Calu3 (cell line): ENCODE measurements at places on chromosomes 4 and X. TPM values are rescaled to one million over a fixed set of nuclear protein-coding genes. Genes with fewer than 3 reads are reported as not detected.

GRCh38 chr4:139129206-139129605 is 47.8 kb downstream of the ELF2 start:
- no peaks in the 10 kb centered on the region for H3K4me1 ChIP-seq
- peaks cover 5% of the 10 kb centered on the region for H3K36me3 ChIP-seq
- DNase-seq, result no peak
- H3K4me3 ChIP-seq, result no peak overlapping the region
- H3K27ac ChIP-seq, result no peak overlapping the region

GRCh38 chr4:104064646-104065577 is 345.1 kb upstream of the TACR3 start:
- H3K4me1 ChIP-seq, result no peaks in the 10 kb centered on the region
- H3K27ac ChIP-seq, result no peak overlapping the region
- no peak overlapping the region for H3K4me3 ChIP-seq
- DNase-seq, result peak; percentile 53

- DNase-seq, result no peak
- H3K27me3 ChIP-seq, result no peaks in the 10 kb centered on the region
- H3K4me1 ChIP-seq, result no peaks in the 10 kb centered on the region
Observed at GRCh38 chrX:134388161-134389109, 71.5 kb upstream of the HPRT1 start.

DNA sequence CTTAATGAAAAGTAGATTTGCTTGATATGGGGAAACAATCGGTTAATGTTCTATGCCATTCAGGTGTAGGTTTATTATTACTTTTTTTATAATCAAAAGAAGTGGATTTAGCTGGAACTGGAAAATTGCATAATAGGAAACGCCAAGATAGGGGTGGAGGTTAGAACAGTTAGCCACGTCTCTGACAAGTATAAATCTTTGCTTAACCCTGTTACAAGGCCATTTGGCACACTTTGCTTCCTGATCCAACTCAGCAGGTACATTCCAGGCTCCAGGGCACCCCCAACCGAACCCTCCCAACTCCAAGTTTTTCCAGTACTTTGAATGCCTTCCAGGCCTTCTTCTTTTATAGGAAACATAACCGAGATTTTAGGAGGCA is 50.6 kb upstream of the ACSL4 start:
- no peak overlapping the region for H3K27ac ChIP-seq
- no peaks in the 10 kb centered on the region for H3K4me1 ChIP-seq
- H3K4me3 ChIP-seq, result no peak overlapping the region
- H3K27me3 ChIP-seq, result no peaks in the 10 kb centered on the region
- DNase-seq, result no peak

GRCh38 chr4:36282503-36283030 is 1.2 kb downstream of the DTHD1 start:
- H3K4me1 ChIP-seq, result peaks cover 19% of the 10 kb centered on the region
- no peak overlapping the region for H3K4me3 ChIP-seq
- no peaks in the 10 kb centered on the region for H3K36me3 ChIP-seq

DNA sequence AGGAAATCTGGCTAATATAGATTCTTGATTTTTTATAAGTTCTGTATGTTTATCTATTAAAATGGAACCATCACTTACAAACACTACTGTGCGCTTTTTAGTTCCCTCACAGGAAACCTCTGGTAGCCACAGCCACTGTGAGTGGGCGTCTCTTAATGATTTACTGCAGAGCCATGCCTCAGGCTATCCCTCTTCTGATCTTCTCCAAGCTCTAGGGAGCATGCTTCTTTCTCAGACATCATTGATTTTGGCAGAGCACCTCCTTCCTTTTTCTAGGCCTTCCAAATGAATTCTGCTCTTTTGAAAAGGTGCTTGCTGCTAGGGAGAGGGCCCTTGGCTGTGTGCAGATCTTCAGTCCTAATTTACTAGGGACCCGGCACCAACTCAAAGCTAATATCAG is 61.1 kb upstream of the STS start:
- H3K27ac ChIP-seq, result no peak overlapping the region
- DNase-seq, result no peak
- no peak overlapping the region for H3K4me3 ChIP-seq
- H3K4me1 ChIP-seq, result peaks cover 38% of the 10 kb centered on the region
- peaks cover 8% of the 10 kb centered on the region for H3K36me3 ChIP-seq
- no peaks in the 10 kb centered on the region for H3K27me3 ChIP-seq

- no peak overlapping the region for H3K27ac ChIP-seq
- peaks cover 4% of the 10 kb centered on the region for H3K36me3 ChIP-seq
- no peaks in the 10 kb centered on the region for H3K27me3 ChIP-seq
- DNase-seq, result no peak
Observed at GRCh38 chr4:69124941-69125340, 28.7 kb downstream of the UGT2B7 start.

DNA sequence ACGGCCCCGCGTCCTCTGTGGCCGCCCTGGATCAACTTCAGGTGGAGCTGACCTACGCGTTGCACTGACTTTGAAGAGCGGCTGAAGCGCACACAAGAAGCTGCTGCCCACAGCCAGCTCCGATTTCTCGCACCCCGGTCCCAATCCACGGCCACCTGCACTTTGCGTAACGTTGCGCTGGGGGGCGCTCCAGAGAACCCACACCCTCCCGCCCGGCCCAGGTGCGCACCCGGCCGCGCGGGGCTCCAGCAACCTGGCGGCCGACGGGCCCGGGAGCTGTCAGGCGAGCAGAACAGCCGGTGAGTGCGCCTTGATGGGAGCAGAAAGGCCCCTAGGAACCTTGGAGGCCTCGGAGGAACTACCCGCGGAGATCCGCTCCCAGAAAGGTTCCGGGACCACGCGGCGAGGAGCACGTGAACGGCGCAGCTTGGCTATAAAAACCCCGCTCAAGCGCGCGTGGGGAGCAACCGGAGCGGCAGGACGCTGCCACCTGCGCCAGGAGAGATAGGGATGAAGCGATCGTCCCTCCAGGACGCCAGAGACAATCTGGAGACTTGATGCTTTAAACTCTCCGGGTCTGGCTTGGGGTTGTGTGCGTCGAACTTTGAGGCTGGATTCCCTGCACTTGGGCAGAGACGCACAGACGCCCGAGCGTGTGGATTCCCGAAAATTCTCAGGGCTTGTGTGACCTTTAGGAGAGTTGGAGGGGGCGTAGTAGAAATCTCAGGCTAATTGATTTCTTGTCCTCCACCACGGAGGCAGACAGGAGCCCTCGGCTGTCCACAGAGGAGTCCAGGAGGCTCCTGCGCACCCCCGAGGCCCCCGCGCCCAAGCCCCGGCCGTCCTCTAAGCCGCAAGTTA is 591 bp upstream of the NWD2 start:
- H3K4me1 ChIP-seq, result peaks cover 8% of the 10 kb centered on the region
- H3K27me3 ChIP-seq, result no peaks in the 10 kb centered on the region
- peak; percentile 51 for DNase-seq

- H3K36me3 ChIP-seq, result peaks cover 12% of the 10 kb centered on the region
- H3K4me1 ChIP-seq, result peaks cover 27% of the 10 kb centered on the region
- H3K27me3 ChIP-seq, result no peaks in the 10 kb centered on the region
Observed at GRCh38 chr4:173252024-173252935, 81.9 kb downstream of the HMGB2 start.

GRCh38 chrX:10112510-10112909 is 44.3 kb upstream of the CLCN4 start:
- H3K27me3 ChIP-seq, result no peaks in the 10 kb centered on the region
- H3K4me3 ChIP-seq, result no peak overlapping the region
- H3K36me3 ChIP-seq, result peaks cover 5% of the 10 kb centered on the region
- no peaks in the 10 kb centered on the region for H3K4me1 ChIP-seq
- no peak for DNase-seq
- no peak overlapping the region for H3K27ac ChIP-seq

DNA sequence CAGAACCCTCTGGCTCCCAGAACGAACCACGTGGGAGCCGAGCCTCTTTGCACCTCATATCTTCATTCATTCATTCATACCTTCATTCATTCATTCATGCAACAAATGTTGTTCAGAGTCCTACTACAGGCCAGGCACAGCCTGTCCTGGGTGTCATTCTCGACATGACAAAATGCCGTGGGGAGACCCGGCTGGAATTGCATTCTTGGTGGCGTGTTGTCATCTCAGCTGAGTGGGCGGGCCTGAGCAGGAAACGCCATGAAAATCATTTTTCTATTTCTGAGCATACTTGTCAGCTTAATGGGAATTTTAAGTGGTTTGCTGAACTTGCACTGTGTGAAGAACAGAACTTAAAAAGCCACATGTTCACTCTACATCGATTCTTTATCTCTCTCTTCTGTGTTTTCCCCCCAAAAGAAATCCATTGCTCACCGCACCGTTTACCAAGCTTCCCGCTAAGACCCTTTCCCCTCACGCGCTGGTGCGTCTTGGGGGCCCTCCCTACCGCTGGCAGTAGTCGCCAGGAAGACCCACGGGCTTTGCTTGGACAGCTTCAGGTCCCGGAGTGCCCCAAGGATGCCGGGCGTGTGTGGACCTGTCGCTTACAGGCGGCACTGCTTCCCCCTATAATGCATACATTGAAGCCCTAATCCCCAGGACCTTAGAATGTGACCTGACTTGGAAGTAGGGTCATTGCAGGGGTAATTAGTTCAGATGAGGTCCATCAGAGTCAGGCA is 41.6 kb upstream of the HMX1 start:
- peaks cover 26% of the 10 kb centered on the region for H3K27me3 ChIP-seq
- H3K4me1 ChIP-seq, result no peaks in the 10 kb centered on the region
- no peak overlapping the region for H3K27ac ChIP-seq
- no peaks in the 10 kb centered on the region for H3K36me3 ChIP-seq

GRCh38 chr4:41212616-41213203 is 1.6 kb downstream of the APBB2 start:
- H3K27me3 ChIP-seq, result no peaks in the 10 kb centered on the region
- DNase-seq, result peak; percentile 45
- H3K36me3 ChIP-seq, result peaks cover 31% of the 10 kb centered on the region

DNA sequence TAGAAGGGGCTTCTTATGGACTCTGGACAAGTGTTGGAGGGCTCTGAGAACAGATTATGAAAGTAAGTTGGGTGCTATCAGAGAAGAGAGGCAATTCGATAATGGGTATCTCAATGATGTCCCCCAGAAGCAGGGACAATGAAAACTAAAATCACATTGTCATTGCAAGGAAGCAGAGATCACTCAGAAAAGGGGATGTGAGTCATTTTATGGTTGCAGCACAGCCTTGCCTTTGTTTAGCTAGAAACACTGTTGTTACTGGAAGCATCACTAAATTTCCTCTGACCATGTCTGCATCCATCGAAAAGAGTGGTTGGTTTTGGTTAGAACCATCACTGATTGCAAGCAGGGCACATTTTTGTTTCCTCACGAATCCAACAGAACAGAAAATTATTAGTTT is 246.8 kb upstream of the NWD2 start:
- H3K27me3 ChIP-seq, result no peaks in the 10 kb centered on the region
- H3K27ac ChIP-seq, result no peak overlapping the region
- no peaks in the 10 kb centered on the region for H3K36me3 ChIP-seq
- H3K4me1 ChIP-seq, result no peaks in the 10 kb centered on the region

DNA sequence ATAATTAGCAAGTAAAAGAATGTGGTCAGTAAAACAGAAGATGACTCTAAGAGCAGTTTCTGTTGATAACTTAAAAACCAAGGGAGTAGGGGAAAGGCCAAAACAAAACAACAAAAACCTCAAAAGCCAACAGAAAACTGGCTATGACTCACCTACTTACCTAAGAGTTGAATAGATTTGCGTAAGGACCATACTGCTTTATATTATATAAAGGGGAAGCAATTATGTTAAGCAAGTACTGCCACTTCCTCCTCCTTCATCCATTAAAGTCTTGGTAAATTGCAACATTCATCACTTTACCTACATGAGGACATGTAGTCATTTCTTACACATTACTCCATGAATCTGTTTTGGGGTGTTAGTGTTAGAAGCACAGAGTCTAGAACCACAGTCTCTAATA is 85.9 kb upstream of the FAM47A start:
- no peaks in the 10 kb centered on the region for H3K36me3 ChIP-seq
- no peaks in the 10 kb centered on the region for H3K4me1 ChIP-seq
- H3K4me3 ChIP-seq, result no peak overlapping the region
- no peak overlapping the region for H3K27ac ChIP-seq
- no peaks in the 10 kb centered on the region for H3K27me3 ChIP-seq

DNA sequence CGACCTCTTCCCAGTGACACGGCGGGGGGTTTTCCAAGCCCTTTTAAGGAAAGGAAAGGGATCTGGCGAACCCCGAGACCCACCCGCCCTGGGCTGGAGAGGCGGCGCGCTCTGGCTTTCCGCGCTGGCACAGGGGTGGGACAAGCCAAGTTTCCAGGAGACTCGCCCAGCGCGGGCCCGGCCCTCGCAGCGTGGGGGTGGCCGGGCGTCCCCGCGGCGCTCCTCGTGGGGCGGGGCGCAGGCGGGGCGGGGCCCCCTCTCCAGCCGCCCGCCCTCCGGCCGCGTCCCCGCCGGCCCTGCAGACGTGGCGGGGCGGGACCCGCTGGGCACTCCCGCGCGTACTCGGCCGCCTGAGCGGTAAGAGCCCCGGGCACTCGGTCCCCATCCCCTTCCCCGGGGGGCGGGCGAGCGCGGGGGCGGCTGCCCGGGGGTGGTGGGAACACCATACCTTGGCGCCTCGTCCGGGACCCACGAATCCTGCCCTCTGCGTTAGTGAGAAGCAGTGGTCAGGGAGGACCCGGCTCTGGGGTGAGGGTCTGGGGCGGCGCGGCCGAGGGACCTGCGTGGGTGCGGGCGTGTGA is at the start of gene FAM114A1:
Gene FAM114A1, plus strand, starts transcription at position 329 of the 581 bp plus-strand sequence. CDS start 10,273 bp downstream, outside the sequence.
- no peak within 1 kb of the TSS for H3K27ac ChIP-seq
- H3K4me1 ChIP-seq, result peaks cover 12% of the 10 kb centered on the region
- peak within 1 kb of the TSS; percentile 68 for H3K4me3 ChIP-seq
- DNase-seq, result peak; percentile 68

DNA sequence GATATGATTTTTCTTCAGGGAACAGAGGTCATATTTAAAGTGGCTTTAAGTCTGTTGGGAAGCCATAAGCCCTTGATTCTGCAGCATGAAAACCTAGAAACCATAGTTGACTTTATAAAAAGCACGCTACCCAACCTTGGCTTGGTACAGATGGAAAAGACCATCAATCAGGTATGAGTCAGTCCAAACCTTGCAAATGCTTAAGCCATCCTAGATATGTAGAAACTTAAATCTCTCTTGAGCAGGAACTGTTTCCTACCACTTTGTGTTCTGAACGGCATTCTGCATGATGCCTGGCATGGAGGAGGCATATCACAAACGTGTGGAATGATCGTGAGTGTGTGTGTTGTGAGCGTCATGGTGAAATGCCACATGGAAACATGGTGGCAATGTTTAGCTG is 164.8 kb downstream of the PTTG2 start:
- peaks cover 15% of the 10 kb centered on the region for H3K4me1 ChIP-seq
- DNase-seq, result no peak
- no peak overlapping the region for H3K27ac ChIP-seq
- H3K36me3 ChIP-seq, result no peaks in the 10 kb centered on the region
- no peak overlapping the region for H3K4me3 ChIP-seq
- H3K27me3 ChIP-seq, result no peaks in the 10 kb centered on the region

DNA sequence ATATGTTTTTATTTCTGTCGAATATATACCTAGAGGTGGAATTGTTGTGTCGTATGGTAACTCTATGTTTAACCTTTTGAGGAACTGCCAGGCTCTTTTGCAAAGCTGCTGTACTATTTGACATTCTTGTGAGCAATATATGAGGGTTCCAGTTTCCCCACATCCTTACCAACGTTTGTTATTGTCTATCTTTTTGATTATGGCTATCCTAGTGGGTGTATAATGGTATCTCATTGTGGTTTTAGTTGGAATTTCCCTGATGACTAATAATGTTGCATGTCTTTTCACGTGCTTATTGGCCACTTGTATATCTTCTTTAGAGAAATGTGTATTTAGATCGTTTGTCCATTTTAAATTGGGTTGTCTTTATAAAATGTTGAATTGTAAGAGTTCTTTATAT is 24.5 kb downstream of the REPS2 start:
- H3K4me3 ChIP-seq, result no peak overlapping the region
- peak overlapping the region; percentile 71 for H3K27ac ChIP-seq

SLC30A9 gene
- 43.4 and 45.5 TPM in 2 replicates for total RNA-seq

MAGEC3 gene
- total RNA-seq, result not detected in 2 replicates

SRPX gene
- total RNA-seq, result 0.78 and 1.2 TPM in 2 replicates

C1QTNF7 gene
- total RNA-seq, result not detected in 2 replicates

NEUROG2 gene
- not detected in 2 replicates for total RNA-seq
